Fibroblast of skin of right biceps (primary cell): ENCODE measurements at places on chromosomes 7 and 10.
A peak's percentile ranks its signal among the peaks of the same experiment; 100 is the strongest.

GRCh38 chr10:71383972-71384687 lies 12.6 kb upstream of the CDH23 start:
- DNase-seq, result peak; percentile 20

GRCh38 chr10:31604096-31604495 lies 285.1 kb downstream of the ZEB1 start:
- no peak for DNase-seq

GRCh38 chr7:158283016-158283974 lies 304.3 kb downstream of the PTPRN2 start:
- DNase-seq, result no peak

DNA sequence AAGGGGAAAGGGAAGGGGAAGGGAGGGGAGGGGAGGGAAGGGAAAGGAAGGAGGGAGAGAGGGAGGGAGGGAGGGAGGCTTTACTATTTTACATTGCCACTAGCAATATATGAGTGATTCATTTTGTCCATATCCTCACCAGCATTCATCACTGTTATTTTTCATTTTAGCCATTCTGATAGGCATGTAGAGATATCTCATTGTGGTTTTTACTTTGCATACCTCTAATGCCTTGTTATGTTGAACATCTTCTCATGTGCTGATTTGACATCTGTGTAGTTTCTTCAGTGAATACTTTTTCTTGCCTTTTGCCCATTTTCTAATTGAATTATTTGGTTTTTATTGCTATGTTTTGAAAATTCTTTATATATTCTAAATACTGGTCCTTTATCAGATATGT lies 52.7 kb downstream of the GCC1 start:
- DNase-seq, result peak; percentile 42

DNA sequence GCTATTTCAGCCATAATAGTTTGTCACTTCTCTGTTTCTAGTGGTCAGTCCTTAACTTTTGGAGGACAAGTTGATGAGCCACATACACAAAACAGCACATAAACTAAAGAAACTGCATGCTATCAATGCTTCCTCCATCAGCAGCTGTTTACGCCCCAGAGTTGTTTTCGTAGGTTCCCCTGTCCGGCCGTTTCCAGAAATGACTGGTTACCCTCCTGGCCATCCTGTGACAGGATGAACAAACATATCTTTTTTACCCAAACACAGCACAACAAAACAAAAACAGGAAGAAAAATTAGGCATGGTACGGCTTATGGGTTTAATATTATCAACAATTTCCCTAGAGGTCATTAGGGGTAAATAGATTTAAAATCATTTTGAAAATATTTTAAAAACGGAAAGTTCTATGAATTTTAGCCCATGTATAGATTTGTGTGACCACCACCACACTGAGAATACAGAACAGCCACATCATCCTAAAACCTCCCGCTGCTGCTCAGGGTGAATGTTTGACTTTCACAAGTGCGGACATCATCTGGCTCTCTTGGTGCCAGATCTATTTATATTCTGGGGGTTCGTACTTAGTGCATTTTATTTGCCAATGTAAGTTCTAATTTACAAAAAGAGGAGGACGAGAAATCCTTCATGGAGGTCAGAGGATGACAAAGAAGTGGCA lies 74.8 kb downstream of the HIPK2 start:
- DNase-seq, result no peak

- no peak for DNase-seq
Observed at GRCh38 chr7:99229234-99229633, 21.3 kb upstream of the KPNA7 start.

- no peak for DNase-seq
Observed at GRCh38 chr7:36547416-36547815, 157.8 kb downstream of the ANLN start.

DNA sequence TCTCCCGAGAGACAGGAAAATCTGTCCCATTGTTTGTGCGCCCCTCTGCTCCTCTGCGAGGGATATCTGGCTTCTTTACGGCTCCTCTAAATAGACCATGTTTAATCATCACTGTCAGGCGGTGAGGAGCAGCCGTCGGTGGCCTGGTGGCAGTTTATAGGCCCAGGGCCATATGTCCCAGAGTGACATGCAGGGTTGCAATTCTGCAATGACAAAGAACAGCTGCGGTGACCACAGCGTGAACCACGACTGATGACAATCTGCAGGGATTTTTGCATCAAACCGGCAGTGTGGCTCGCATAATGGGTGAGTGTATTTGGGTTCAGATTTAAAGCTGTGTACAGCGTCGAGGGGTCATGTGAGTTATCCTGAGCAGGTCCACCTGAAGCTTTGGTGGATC lies 41.5 kb downstream of the GATA3 start:
- no peak for DNase-seq

GRCh38 chr7:36286226-36286625 lies 103.4 kb upstream of the ANLN start:
- no peak for DNase-seq

GRCh38 chr7:39085590-39086049 lies 107.9 kb downstream of the POU6F2 start:
- DNase-seq, result peak; percentile 14

DNA sequence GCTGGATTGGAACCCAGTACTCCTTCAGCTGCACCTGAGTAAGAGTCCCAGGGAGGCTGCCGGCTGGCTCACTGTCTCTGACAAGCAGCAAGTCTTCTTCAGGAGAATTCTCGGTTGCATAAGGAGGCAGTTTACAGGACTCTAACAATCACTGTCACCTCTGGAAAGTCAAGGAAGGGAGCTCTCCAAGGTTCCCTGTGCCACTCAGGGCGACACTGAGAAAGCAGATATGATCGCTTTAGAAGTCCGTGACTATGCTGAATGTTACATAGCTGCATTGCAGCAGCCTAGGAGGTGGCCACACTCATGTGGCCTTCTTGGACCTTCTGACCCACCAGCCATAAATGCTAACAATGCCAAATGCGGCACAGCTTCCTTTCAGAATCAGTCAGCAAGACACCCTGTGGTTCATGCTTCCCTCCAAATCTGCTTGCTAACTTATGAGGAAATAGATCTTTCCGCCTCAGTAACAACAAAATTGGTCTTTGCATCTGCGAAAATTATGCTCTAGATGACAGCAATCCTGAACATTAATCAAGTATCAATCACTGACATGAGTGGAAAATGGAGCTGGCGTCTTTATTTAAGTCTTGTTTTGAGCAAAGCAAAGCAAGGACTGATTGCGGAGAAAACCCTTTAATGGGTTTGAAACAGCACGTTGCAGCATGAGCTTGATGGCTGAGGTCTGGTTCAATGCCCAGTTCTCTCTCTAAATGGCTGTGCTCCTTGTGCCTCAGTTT lies 132.9 kb downstream of the ATXN7L1 start:
- no peak for DNase-seq

GRCh38 chr10:83991986-83992753 lies 147.1 kb upstream of the GHITM start:
- DNase-seq, result no peak

- no peak for DNase-seq
Observed at GRCh38 chr10:55628260-55628701, 732.8 kb downstream of the ZWINT start.

GRCh38 chr10:21769041-21769440 lies 234.5 kb downstream of the DNAJC1 start:
- DNase-seq, result no peak

- DNase-seq, result peak; percentile 48
Observed at GRCh38 chr7:134632937-134633540, 13.6 kb upstream of the BPGM start.

DNA sequence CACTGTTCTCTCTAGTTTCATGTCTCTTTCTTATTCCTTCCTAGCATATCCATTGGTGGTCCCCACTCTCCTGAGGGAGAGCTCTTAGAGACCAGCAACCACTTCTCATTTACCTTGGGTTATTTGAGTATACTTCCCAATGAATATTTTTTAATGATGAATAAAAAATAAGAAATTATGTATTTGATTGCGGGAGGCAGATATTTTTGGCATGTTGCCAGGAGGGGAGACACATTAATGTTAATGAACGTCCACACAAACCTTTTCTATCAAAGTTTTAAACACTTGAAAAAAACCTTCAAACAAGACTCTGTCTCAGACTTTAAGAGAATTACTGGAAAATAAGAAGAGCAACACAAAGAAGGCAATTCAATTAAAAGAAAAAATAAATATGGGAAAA lies 260.6 kb upstream of the MAGI2 start:
- DNase-seq, result no peak

DNA sequence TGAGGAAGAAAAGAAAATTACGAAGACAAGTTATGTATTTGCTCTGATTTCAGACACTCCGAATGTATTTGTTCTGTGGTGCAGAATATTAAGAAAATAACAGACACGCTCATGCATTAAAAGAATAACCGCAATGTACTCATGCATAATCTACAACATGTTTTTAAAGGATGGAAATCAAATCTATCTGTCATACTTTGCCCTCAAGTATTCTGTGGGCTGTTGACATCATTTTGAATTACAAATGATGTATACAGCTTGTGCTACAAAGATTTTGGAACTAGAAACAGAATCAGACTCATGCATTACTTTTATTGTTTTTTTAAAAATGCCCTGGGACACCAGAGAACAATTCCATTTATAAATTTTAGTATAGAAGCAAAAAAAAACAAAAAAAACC lies 69.9 kb downstream of the APBB1IP start:
- peak; percentile 28 for DNase-seq

- no peak for DNase-seq
Observed at GRCh38 chr10:97140902-97141745, 44.6 kb downstream of the SLIT1 start.

DNA sequence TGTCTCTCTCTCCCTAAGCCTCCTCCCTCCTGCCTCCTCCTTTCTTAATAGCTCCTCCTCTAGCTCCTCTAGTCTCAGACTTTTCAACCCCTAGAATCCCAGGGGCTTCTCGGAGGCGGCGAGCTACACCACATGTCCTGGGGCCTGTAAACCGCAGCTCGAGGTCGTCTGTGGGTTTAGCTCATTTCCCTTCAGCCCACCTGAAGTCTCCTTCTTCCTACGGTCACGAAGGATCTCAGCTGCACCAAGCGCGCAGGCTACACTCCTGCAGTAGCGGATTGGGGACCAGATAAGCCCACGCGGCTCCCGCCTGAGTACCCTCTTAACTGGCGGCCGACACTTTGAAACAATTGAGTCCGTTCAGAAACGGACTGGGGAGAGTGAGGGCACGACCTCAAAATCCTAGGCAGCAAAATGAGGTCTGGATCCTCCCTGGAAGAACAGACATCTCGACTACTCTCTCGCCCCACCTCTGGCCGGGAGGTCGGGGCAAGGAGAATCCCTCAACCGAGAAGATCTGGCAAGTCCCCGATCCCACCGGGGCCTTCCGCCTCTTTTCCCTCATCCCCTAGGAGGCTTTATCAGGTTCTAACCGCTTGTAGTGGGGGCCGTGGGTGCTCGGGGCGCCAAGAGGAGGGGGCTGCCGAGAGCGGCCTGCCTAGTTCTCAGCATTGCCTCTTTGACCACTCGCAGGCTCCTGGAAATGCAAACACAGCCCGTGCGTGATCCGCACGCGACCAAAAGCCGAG lies 1.3 kb upstream of the SORCS3 start:
- DNase-seq, result no peak

GRCh38 chr7:113120647-113121046 lies 2.3 kb upstream of the SMIM30 start:
- peak; percentile 24 for DNase-seq

- DNase-seq, result no peak
Observed at GRCh38 chr7:37635346-37635745, 48.2 kb upstream of the GPR141 start.

GRCh38 chr7:83150310-83150709 lies 12.4 kb downstream of the PCLO start:
- no peak for DNase-seq

DNA sequence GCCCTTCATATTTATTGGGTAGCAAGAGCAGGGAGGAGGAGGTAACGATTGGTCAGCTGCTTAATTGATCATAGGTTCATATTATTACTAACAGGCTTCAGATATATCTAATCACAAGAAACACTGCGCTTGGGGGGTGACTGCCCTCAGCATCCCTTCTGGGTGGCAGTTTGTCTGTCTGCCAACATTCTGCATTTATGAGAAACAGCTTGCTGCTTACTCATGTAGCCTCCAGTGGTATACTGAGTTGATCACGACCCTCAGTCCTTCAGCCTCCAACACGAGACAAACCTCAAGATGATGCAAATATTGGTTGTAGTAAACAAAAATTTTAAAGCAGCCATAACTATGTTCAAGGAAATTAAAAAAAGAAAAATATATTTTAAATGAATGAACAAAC lies 657.8 kb upstream of the PHF14 start:
- no peak for DNase-seq

DNA sequence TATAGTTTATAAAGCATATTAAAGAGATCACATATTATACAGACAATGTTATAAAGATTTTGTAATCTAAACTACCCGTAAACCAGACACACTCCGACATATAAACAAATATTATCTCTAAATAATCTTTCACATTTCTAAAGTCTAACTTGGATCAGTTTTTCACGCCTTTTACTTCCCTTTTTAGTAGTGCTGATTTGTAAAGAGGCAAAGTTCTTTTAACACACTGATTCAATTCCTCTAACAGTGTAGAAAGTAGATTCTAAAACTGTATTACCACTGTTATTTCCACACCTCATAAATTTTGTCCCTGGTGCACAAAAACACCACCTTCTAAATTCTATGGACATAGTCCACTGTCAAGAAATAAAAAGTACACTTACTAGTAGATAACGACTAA lies 230.9 kb downstream of the DOCK4 start:
- no peak for DNase-seq

DNA sequence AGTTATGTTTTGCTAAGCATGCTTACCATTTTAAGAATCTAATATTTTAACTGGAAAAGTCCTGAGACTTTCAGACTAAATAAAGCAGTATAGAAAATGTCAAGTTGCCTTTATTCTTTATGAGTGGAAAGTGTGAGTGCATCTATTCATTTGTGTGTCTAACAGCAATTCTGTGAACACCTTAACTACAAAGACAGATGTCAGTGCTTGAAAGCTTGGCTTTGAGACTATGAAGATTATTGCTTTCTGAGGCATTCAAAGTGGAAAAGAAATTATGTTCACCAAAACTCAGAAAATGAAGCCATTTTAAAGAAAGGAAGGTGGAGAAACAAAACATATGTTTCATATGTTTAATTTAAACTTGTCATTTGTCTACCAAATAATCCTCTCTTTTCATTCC lies 294.5 kb upstream of the SEMA3C start:
- DNase-seq, result no peak

GRCh38 chr7:30971840-30972563 lies 8.2 kb downstream of the GHRHR start:
- DNase-seq, result no peak

- no peak for DNase-seq
Observed at GRCh38 chr10:79099898-79100448, 31.2 kb downstream of the ZMIZ1 start.

- DNase-seq, result no peak
Observed at GRCh38 chr7:81783818-81784217, 14.0 kb upstream of the HGF start.

- DNase-seq, result no peak
Observed at GRCh38 chr7:22210355-22210754, 146.6 kb downstream of the RAPGEF5 start.

DNA sequence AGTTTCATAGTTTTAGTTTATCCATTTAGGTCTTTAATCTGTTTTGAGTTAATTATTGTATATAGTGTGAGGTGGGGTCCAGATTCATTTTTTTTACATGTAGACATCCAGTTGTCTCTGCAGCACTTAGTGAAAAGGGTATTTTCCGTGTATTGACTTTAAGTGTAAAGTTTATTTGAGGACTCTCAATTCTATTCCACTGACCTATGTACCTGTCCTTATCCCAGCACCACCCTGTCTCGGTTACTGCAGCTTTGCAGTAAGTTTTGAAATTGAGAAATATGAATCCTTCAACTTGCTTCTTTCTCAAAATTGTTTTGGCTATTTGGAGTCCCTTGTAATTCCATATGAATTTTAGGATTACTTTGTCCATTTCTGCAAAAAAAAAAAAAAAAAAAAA lies 29.8 kb downstream of the FHIP2A start:
- no peak for DNase-seq
